Inflammatory macrophage (primary cell): ENCODE measurements at places on chromosomes 5 and 9.

DNA sequence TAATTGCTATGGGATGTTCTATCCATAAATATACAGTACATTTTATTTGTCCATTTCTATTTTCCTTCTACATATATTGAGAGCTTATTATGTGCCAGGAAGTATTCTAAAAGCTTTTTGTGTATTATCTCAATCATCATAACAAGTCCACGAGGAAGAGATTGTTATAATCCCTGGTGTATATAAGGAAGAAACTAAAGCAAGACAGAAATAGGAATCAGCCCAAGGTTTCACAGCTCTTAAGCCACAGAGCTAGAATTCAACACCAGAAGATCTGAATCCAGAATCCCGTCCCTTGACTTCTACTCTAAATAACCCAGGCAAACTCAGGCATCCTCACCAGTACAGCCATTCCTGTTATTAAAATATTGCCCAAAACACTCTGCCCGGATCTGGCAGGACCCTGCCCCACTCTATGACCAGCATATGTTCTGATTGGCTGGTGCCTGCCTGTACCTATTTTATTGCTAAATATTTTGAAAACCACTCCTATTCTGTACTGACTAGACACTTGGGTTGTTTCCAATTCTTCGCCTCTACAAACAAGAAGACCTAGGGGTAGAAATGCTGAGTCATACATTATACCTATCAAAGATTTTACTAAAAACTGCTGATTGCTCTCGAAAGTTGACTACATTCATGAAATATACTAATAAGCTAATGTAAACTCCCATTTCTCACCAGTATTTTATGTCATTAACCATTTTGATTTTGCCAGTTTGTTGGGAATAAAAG is 297.4 kb downstream of the ENC1 start:
- DNase-seq: no peak

DNA sequence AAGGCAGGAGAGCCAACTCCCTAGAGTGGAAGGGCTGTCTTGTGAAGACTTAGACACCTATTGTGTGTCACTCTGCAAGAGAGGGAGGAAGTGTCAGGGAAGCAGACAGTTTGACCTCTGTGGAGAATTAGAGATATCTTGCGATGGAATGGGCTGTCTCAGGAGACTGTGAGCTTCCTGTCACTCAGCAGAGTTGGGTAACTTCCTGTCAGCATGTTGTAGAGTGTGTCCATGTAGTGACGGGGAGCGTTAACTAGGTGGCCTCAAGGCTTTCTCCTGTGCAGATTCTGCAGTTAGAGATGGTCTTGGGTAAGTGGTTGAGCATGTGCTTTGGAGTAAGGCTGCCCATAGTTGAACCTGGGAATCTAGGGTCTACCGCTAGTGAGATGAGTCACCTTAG is 136.5 kb downstream of the KIF4B start:
- no peak for DNase-seq

- DNase-seq: peak; percentile 16
Measured at GRCh38 chr9:124894741-124895170, 32.8 kb downstream of the ARPC5L start.

GRCh38 chr9:77697238-77697984 is 49.3 kb upstream of the GNA14 start:
- DNase-seq: no peak

DNA sequence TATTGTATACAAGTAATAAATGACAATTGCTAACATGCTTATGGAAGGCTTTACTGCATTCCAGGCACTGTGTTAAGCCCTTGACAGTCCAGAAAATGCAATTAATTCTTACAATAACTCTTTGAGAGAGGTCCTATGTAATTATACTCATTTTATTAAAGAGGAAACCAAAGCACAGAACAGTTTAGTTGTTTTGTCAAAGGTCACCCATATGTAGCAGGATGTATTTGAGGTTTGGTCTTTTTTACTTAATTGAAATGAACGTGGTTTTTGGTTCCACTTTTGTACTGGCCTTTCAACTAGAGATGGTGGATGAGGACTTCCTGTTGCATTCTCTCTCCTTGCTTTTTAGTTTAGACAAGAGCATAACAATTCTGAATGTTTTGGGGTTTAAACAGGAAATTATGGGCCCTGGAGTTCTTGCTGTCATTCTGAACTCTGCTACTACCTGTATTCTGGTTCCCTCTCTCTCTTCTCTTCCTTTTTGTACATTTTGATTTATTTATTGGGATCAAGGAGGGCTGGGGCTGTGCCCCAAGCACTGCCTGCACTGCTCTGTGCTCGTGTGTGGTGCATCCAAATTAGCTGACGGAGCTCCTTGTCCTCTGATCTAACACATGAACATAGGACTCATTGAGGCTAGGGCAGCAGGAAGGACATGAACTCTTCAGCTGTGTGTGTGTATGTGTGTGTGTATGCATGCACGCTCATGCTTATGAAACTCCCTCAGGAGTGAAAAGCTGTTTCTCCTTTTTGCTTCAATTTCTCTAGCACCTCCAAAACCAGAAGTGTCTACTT is 47.4 kb downstream of the SLC28A3 start:
- peak; percentile 49 for DNase-seq

- DNase-seq: no peak
Measured at GRCh38 chr9:126592461-126592860, 21.3 kb upstream of the LMX1B start.
